Suppressor macrophage (primary cell): ENCODE measurements at places on chromosomes 11 and 22.
A peak's percentile ranks its signal among the peaks of the same experiment; 100 is the strongest.

DNA sequence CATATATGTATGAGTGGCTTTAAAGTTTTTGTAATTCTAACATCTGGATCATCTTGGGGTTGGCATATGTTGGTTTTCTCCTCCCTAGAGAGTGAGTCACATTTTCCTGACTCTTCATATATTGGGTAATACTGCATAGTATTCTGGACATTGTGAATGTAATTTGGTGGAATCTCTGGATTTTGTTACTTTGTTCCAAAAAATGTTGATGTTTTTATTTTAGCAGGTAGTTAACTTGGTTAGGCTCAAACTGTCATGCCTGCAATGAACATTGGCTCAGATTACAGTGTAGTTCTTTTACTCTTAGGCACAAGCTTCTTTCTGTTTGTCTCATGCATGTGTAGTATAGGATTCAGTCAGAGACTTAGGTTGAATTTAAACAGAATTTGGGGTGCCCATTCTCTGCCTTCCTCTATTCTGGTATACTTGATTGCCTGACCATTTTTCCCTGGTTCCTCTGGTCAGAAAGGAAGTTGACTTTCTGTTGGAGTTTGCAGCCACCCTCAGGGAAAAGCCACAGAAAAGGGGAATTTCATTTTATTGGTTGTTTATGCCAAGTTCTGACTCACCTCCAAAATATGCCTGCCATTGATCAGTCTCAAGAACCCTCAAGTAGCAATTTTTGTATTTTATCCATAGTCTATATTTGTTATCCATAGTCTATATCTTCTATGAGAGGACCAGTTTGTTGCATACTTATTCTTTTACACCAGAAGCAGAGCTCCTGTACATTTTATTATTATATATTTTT, 151.7 kb downstream of the UVRAG start:
- peak; percentile 61 for DNase-seq

- DNase-seq, result no peak
Observed at GRCh38 chr11:64482588-64482987, 108.4 kb upstream of the SLC22A12 start.

GRCh38 chr22:21947040-21948014, 5.3 kb downstream of the PPM1F start:
- peak; percentile 46 for DNase-seq

DNA sequence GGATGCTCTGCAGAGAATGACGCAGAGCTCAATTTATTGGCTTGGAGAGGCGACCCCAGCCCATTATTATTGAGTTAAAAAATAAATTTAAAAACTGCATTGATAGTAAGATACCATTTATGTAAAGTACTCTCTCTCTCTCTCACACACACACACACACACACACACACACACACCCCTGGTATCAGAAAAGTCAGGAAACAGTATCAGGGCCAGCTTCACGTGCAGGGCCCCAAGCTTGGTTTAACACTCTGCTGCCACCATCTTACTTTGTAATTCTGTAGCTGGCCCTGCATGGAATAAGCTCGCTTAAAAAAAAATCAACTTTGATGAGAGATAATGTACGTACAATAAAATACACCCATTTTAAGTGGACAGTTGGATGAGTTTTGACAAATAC, 59.8 kb upstream of the CD5 start:
- DNase-seq, result no peak

DNA sequence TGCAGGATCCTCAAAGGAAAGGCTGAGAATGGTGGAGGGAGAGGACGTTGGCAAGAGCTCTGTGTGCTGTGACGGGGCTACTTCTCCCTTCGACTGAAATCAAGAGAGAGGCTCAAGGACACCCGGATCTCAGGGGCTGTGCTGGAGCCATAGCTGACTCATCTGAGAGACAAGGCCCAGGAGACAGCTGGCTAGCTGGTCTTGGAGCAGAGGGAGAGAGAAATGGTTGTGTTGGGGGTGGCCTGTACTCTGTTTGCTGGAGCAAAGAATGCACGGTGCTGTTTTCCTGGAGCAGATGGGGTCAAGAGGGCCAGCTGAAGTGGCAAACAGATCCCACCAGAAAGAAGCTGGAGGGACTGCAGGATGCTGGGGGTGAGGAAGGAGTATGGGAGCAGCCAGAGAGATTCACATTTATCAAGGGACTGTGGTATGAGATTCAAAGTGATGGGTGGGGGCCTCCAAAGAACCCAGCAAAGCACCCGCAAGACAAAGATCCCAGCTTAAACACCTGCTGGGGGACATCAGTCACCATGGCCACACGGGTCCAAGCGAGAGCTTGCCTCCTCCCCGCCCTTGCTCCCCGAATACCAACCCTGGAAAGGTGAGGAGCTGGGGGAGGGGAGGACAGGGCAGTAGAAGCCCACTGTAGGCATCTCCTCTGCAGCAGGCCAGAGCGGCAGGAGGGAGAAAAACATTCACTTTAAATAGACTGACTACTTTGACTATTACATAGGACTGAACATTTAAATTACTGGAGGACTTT, 40.8 kb downstream of the MAP6 start:
- DNase-seq, result no peak

DNA sequence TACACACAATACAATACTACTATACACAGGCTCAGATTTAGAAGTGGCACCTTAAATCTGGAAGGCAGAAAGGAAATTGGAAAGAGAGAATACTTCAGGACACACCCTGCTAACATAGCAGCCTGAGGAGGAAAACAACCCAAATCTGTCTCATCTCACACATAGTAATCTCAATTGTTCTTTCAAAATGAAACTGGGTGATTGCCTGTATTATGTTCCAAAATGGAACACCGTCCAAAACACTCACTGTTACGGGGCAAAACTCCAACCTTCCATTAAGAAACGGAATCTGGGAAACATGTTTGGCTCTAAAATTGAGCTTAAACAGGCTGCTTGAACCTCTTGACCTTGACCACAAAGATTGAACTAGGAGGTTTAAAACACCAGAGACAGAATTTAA, 572.6 kb downstream of the OPCML start:
- no peak for DNase-seq

DNA sequence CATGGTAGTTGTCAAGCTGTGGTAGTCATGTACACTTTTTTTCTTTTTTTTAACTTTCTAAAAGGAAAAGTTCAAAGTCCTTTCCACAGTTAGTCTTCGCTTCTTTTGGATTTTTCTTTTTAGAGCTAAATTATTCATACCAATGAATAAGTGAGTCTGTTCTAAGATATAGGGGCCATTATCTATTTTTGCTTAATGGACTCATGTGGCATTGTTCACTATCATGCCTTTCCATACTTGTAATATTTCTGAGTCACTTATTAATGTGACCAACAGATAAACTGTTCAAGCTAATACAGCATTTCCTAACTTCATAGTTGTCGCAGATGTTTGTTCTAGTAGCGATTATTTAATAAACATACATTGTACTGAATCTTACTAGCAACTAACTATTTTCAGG, 8.0 kb upstream of the B3GNT6 start:
- DNase-seq, result no peak

DNA sequence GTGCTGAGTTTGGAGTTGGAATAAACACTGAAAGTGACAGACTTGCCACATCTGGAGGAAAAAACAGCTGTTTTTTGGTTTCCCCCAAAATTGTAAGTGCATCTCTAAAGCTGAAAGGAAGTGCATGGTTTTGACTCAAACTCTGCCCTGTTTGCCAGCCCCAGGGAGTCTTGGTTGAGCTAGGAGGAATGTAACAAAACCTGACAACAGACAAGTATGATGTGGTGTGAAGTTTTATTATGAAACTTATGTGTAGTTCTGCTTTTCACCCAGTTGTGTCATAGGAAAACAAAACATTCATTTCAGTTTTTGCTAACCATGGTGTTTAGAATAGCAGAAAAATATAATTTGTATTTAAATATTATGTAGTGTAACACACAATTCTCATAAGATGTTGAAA, 31.7 kb upstream of the PDE3B start:
- peak; percentile 83 for DNase-seq

GRCh38 chr11:101786421-101786820, 128.4 kb upstream of the CEP126 start:
- DNase-seq, result no peak

- DNase-seq, result no peak
Observed at GRCh38 chr11:44450295-44450932, 115.0 kb upstream of the CD82 start.

GRCh38 chr22:23709107-23709506, 18.3 kb downstream of the RGL4 start:
- no peak for DNase-seq

DNA sequence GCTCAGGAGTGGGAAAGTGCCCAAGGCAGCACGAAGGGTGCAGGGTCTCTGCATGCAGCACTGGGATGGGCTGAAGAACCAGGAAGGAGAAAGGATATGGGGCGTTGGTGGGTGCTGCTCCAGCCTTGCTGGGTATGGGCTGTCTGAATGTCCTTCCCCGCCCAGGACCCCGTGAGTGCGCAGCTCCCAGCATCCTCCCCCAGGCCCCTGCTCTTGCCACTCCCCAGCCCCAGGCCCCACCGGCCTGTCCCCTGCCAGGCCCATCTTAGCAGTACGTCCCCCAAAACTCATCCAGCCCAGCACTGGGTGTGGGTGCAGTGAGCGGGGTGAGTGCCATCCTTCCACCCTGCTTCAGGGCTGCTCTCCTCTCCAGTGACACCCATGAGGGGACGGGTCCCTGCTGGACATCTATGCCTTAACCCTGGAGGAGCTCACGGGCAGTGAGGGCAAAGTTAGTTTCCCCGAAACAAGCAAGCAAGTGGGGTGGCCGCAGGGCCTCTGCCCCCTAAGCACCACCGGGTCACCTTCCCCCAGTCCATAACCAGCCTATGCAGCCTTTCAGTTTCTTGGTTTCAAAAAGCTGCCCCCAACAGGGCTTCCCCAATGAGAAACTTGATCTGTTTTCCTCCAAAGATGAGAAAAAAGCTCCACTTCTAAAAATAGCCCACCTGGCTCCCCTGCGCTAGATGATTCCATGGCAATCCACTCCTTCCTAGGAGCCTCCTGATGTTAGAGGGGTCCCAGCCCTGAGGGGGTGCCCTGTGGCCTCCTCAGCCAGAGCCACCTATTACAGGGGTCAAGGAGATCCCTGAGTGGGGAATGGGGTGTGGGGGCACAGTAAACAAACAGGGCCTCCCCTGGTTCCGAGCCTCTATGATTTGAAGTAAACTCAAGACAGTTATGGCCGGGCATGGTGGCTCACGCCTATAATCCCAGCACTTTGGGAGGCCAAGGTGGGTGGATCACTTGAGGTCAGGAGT, 103.8 kb downstream of the MORC2 start:
- no peak for DNase-seq

DNA sequence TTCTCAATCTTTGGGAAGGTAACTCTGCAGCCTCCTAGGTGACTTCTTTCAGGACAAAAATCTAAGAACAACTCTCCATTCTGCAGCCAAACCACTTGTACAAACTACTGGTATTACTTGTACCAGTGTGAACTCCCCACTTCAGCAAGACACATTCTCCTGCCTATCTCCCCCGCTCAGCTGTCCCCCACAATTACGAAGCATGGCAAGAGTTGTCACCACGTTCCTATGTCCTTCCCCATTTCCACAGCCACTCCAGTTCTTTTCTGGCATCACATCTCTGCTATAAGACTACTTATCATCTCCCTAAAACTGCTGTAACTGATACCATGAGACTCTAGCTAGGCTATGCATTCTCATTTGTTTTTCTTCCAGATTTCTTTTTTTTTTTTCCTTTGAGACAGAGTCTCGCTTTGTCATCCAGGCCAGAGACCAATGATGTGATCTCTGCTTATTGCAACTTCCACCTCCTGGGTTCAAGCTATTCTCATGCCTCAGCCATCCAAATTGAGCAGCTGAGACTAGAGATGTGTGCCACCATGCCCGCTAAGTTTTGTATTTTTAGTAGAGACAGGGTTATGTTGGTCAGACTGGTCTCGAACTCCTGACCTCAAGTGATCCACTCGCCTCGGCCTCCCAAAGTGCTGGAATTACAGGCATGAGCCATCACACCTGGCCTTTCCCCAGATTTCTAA, 71.9 kb upstream of the CDON start:
- DNase-seq, result no peak

DNA sequence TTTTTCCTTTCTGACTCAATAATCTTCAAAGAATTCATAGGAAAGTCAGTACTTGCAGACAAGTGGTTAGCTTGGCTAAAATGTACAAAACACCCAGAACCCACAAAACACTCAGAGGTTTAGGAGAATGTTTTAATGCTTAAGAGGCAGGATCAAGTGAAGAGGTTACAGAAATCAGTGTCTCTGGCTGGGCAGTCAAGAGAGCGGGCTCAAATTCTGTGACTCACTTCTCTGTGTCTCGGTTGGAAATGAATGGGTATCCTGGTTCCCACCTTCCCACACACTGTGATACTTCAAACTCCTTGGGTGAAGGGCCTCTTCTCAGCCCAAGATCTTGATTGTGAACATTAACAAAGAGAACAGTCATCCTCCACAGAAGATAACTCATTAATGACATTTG, 3.8 kb downstream of the MPEG1 start:
- no peak for DNase-seq

DNA sequence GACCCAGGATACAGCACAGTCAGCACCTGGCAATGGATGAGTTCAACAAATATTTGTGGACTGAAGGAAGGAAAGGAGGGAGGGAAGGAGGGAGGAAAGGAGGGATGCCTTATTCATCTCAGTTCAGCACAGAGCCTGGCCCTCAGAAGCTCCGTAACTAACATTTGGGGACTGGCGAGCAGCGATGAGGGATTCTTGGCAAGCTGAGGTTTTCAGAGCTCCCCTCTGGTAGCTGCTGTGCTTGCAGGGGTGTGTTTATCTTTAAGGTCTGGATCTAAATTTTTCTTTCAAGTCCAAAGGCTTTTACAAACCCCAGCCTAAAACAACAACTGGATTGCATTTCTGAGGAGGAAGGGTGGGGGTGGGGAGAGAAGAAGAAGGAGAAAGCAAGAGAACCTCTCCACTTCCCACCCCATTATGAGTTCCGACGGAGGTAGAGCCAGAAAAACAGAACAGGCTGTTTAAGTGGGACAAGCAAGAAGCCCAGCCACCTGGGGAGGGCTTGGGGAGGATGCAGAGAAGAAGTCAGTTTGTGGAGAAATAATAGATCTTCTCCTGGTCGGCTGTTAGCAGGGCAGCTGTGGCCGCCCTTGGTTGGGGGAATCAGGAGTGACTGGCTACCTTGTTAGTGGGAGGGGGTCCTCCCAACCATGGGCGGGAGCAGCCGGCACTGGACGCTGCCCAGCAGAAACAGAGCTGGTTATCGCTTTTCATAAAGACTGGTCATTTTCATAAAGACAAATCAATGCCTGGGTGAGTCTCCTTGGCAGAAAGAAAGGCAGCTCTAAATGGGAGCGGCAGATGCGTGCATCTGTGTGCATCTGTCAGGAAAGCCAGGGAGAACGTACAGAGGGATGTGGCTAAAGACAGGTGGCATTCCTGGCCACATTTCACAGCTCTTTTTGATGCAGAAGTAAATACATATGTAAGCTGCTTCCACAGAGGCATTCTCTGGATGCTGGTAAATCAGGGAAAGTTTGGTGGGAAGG, 78.0 kb downstream of the TSPAN18 start:
- DNase-seq, result no peak
